Type B pancreatic cell (in vitro differentiated cells): ENCODE measurements at places on chromosomes 13 and 19. TPM values are rescaled to one million over a fixed set of nuclear protein-coding genes. Genes with fewer than 3 reads are reported as not detected.

Gene SHISA2
- 10.0 and 25.7 TPM in 2 replicates for total RNA-seq

Gene HRC
- 3.2 TPM in 1 of 2 replicates, not detected in the other for total RNA-seq

Gene STOML3
- 0.56 TPM in 1 of 2 replicates, not detected in the other for total RNA-seq

- DNase-seq: no peak
- H3K4me3 ChIP-seq: peak overlapping the region; percentile 71
- no peaks in the 10 kb centered on the region for H3K36me3 ChIP-seq
- H3K27me3 ChIP-seq: no peaks in the 10 kb centered on the region
- H3K4me1 ChIP-seq: peaks cover 7% of the 10 kb centered on the region
Observed at GRCh38 chr19:58382997-58383603, 2.3 kb upstream of the ZNF837 start.

DNA sequence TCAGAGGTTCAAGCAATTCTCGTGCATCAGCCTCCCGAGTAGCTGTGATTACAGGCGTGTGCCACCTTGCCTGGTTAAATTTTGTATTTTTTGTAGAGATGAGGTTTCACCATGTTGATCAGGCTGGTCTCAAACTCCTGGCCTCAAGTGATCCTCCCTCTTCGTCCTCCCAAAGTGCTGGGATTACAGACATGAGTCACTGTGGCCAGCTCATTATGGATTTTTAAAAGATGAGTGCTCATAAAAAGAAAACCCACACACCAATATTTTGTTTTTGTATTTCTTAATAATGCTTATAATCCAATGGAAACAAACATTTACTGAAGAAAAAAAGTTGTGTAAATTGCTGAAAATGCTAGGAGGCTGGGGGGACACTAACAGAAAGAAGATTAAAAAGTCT, 5.0 kb upstream of the MICU2 start:
- no peak overlapping the region for H3K27ac ChIP-seq
- no peak overlapping the region for H3K4me3 ChIP-seq
- no peak for DNase-seq
- H3K36me3 ChIP-seq: no peaks in the 10 kb centered on the region
- H3K27me3 ChIP-seq: peaks cover 13% of the 10 kb centered on the region

- DNase-seq: no peak
- no peaks in the 10 kb centered on the region for H3K27me3 ChIP-seq
Observed at GRCh38 chr13:75647126-75647784, 11.1 kb downstream of the LMO7 start.

DNA sequence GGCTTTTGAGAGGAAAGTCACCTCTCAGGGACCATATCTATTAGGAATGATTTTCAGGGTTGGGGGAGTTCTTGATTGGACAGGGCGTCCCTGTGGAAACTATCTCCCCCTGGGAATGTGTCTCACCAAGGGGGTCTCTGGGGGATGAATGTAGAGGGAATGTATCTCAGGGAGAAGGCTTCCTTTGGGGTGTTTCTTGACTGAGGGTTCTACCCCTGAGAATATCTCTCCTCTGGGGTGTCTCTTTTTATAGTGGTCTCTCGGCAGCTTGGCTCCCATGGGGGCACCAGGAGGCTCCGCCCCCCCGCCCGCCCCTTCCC, 1.0 kb downstream of the RTBDN start:
- no peak overlapping the region for H3K27ac ChIP-seq
- peak overlapping the region; percentile 62 for H3K4me3 ChIP-seq
- DNase-seq: no peak
